ENCODE measurements at places on chromosomes 13 and 19. TPM values are rescaled to one million over a fixed set of nuclear protein-coding genes. Genes with fewer than 3 reads are reported as not detected.

DNA sequence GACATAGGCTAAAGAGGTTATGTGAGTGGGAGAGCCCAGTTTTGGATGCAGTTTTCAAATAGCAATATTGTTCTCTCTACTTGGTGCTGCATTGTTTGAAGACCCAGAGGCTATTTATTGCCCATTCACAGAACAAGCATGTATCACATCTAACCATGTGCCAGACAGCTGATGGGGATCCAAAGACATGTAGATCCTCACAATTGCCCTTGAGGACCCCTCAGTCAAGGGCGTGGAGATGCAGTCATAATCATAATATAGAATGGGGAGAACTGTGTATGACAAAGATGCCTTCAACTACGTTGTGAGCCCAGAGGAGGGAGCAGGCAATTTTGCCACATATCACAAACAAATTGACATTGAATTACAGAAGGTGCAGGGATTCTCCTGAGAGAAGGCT is 70.5 kb downstream of the NHLRC3 start:
- DNase-seq: no peak

DNA sequence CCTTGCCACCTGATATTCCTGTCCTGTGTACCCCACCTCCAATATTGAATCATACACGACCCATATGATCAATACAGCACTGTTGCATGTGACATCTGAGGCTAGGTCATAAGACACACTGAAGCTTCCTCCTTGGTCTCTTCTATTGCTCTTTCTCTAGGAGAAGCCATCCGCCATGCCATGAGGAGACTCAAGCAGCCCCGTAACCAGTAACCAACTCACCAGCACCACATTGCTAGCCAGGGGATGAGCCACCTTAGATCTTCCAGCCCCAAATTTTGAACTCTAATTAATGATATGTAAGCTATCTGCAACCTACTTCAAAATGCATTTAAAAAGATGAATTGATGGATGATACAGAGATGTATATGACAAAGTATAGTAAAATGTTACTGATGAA is 28.6 kb downstream of the ZNF557 start:
- no peak for DNase-seq

DNA sequence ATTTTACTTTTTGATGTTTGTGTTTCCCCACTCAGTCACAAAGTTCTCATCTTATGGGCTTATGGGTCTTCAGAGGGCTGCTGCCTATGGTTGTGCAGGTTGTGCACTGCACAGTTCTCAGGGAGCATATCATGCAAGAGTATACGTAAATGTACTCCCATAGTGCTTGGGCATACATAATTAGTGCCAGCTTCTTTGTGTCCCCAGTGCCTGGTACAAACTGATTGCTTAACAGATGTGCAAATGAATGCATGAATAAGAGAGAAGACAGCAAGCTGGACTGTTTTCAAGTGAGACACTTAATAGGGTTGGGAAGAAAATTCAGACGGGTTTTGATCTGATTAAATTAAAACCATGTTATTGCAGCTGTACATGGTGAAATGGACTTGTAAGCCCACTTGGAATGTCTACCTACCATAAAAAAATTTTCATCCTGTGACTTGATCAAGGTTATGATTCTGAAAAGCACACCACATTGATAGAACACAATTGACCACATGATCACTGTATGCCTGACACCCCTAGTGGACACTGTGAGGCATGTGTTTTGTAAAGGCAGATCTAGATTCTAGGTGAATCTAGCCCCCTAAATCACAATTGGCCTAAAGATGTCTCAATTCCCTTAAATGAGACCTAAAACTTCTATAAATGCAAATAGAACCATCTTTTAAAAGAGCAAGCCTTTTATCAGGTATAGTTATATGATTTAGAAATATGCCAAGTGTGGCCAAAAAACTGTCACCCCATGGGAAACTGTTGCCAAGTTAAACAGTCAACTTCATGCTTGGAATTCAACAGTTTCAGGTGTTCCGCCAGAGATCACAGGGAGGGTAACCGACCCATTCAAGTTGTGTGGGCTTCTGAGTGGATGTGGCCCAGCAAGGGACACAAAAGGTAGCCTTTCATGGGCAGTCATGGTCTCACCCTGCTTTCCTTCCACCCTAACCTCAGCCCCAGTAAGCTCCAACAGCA is 27.9 kb downstream of the FAM124A start:
- DNase-seq: no peak

DNA sequence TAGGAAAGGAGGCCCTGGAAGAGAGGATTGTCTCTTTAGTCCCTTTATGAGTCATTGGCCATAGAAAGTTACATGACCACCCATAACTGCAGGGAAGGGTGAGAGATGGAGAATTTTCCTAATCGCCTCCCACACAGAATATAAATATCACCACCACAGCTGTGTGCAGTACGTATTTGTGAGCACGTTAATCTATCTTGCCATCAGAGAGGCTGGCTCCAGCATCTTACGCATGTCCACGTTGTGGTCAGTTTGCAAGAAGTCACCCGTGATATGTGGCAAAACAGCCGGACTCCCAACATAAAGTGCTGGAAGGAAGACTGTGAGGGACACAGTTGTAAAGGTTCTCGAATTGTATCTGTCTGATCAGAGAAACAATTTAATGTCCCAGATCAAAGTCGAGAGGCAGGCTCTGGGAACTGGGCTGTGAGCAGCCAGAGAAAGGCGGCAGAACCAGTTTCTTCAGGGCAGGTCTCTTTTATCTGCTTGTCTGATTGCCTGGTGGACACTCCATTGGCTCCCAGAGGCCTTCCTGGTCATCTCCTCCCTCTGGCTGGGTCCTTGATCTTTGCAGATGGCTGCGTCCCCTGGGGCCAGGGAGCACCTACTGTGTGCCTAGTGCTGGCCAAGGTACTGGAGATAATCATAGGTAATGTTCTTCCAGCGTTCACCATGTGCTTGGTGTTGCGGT is 74.9 kb downstream of the SIPA1L3 start:
- no peak for DNase-seq

The ZNF85 gene
- polyA plus RNA-seq: 26.5 TPM

GRCh38 chr13:90640976-90641375 is 706.5 kb upstream of the MIR17HG start:
- DNase-seq: no peak

DNA sequence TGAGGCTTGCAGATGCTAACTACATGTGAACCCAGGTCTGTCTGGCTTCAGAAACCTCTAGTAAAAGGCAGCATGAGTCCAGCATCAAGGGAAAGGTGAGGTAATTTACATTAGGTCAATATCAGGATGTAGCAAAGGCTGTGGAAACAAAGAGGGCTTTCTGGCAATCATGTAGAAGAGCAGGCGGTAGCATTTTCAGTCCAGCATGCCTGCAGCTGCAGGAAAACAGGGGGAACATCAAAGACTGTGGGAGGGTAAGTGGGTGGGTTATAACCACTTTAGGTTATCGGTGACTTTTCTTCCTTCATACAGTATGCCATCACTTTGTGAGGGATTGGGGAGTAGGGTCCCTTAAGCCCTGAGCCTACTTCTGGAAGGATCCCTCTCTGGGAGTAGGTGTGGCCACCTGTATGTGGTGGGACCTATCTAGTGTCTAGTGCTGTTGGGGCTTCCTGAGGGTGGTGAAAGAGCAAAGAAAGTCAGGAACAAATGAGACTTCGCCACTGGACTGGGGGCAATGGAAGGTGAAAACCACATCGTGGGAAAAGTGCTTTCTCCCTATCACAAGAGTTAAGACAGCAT is 10.8 kb downstream of the SUGP2 start:
- DNase-seq: no peak

- DNase-seq: no peak
Measured at GRCh38 chr19:7879836-7880235, 5.6 kb upstream of the PRR36 start.

DNA sequence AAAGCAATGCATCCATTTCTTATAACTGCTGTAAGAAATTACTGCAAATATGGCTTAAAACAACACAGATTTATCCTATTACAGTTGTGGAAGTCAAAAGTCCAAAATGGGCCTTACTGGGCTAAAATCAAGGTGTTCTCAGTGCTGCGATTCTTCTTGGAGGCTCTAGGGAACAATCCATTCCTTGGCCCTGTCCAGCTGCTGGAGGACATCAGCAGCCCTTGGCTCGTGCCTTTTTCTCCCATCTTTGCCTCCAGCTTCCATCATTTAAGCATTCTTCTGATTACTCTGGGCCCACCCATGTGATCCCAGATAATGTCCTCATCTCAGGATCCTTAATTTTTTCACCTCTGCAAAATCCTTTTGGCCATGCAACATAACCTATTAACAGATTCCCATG is 607.1 kb downstream of the DCT start:
- DNase-seq: no peak

DNA sequence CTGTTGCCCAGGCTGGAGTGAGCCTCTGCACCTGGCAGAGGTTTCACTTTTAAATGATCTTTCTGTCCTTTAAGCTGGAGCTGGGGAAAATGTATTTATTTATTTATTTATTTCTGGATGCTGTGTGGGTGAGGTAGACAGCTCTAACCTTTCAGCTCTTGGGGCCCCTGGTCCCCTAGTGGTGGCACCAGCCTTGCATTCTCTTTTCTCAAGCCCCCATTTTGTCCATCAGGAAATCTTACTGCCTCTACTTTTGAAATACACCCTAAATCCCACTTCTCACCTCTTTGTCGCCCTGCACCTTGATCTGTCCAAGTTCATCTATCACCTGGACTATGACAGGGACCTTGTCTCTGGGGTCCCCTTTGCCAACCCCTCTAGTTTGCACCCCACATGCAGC is 2.1 kb upstream of the B9D2 start:
- no peak for DNase-seq

The RGS9BP gene
- 0.24 TPM for polyA plus RNA-seq

The ZNF227 gene
- polyA plus RNA-seq: 29.8 TPM

The ZNF507 gene
- 27.7 TPM for polyA plus RNA-seq

GRCh38 chr13:22162889-22163288 is 492.0 kb downstream of the FGF9 start:
- no peak for DNase-seq

The C19orf25 gene
- 17.4 TPM for polyA plus RNA-seq
